Stimulated activated CD4-positive, alpha-beta T cell treated with anti-CD3 and anti-CD28 coated beads, Interleukin-1b, Interleukin-23, amount 100 ng/mL, for 24 hours (primary cell): ENCODE measurements at places on chromosomes 5 and 9.

GRCh38 chr5:37615184-37615583 is 224.7 kb downstream of the GDNF start:
- no peak for DNase-seq

- no peak for DNase-seq
These were observed 155.8 kb downstream of the DRD1 start for GRCh38 chr5:175288048-175288621.

GRCh38 chr5:128498844-128499455 is 39.1 kb downstream of the FBN2 start:
- no peak for DNase-seq

GRCh38 chr5:74507370-74508005 is 133.0 kb downstream of the ENC1 start:
- DNase-seq: no peak

DNA sequence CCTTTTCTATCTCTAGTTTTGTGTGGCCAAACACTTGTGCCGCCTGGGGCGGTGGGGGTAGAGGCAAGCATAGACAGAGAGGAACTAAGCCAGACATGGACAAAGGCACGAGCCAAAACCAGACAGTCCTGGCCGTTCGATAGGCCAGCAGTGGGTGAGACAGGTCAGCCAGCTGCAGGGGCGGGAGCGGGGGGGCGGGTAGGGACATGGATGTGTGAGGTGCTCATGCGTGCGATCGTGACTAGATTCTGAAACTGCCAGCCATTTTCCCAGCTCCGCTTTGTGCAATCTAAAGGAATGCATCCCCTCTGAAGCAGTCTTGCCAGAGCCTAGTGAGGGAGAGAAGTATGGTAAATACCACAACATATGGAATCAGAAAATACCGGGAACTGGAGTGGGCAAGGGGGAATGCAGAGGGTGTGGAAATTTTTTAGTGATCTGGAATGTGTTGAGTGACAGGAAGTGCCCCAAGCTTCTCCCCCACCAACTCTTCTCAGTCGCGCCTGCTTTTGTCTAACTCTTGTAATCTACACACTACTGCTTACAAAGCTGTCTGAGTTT is 111.9 kb downstream of the NR6A1 start:
- peak; percentile 23 for DNase-seq

GRCh38 chr5:61732796-61733195 is 400.7 kb downstream of the ZSWIM6 start:
- no peak for DNase-seq

GRCh38 chr5:35598707-35599370 is 18.8 kb upstream of the SPEF2 start:
- no peak for DNase-seq

DNA sequence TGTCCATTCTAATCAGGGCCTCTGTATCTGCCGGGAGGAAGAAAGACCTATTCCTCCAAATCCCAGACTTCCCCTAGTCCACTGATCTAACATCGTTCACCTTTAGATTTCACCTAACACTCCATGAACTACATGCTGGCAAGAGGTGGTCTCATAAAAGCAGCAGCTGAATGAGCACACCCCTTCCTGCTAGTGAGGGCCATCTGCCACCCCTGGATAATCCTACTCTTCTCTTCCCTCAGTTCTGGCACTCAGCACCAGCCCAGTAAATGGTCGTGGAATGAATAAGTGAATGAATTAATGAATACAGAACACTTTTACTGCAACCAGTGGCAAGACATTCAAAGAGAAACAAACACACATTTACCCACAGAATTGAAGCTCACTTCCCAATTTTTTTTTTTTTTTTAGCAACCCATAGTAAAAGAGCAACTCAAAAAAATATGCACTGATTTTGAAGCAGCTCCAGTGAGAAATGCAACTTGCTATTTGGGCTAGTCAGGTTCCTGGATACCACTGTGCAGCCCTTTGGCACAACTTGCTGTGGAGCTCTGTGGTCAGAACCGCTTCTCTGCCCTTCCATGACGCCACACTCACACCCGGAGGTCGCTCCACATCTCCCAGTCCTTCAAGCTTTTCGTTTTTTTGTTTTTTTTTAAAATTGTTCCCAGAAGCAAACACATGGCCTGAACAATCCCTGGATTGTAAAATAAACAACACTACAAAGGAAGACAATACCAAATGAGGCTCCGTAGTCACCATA is 6.2 kb downstream of the RNF183 start:
- DNase-seq: no peak

GRCh38 chr5:113389116-113389515 is 45.7 kb downstream of the TSSK1B start:
- DNase-seq: no peak
